ENCODE measurements at places on chromosomes 5 and 9. TPM values are rescaled to one million over a fixed set of nuclear protein-coding genes. Genes with fewer than 3 reads are reported as not detected.

Gene NMRK1
- total RNA-seq = 8.1 TPM

Gene SLC6A7
- total RNA-seq = 0.07 TPM

Gene IFNA2
- total RNA-seq = not detected

Gene ENTPD2
- 3.2 TPM for total RNA-seq

Gene PDLIM4
- 8.3 TPM for total RNA-seq

Gene NREP
- total RNA-seq = 271 TPM

Gene WDR38
- total RNA-seq = not detected

Gene SV2C
- total RNA-seq = 0.24 TPM

GRCh38 chr5:85823462-85824426, 794.0 kb upstream of the COX7C start:
- H3K4me3 ChIP-seq = no peak overlapping the region
- DNase-seq = no peak
- H3K36me3 ChIP-seq = no peaks in the 10 kb centered on the region
- no peaks in the 10 kb centered on the region for H3K4me1 ChIP-seq
- H3K27me3 ChIP-seq = no peaks in the 10 kb centered on the region

DNA sequence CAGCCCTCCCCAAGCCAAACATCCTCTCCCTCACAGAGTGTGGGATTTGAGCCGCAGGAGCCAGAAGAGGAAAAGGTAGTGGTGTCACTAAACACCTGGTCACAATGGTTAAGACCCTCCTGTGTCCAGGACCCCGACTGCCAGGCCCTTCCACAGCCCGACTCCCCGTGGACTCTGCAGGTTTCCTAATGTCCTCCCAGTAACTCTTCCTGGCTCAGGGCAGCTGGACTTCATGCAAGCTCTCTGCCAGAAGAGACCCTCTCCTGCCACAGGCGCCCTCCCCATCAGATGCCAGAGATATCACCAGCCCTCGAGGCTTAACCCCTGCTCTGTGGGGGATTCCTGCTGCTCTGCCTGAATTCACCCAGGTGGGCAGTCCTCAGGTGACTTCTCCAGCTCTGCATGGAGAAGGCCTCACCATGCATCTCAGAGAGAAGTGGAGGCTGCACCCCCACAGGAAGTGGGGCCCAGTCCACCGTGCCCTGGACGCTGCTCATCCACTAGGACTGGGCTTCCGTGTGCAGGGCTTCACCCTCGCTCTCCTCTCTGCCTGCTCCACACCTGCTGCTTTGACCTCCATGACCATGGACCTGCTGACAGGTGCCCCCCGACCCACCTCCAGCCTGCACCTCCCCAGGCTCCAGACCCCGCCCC, 111.2 kb downstream of the ADAMTS2 start:
- H3K4me3 ChIP-seq = no peak overlapping the region
- no peaks in the 10 kb centered on the region for H3K4me1 ChIP-seq
- H3K36me3 ChIP-seq = no peaks in the 10 kb centered on the region
- no peaks in the 10 kb centered on the region for H3K27me3 ChIP-seq
- H3K27ac ChIP-seq = no peak overlapping the region

DNA sequence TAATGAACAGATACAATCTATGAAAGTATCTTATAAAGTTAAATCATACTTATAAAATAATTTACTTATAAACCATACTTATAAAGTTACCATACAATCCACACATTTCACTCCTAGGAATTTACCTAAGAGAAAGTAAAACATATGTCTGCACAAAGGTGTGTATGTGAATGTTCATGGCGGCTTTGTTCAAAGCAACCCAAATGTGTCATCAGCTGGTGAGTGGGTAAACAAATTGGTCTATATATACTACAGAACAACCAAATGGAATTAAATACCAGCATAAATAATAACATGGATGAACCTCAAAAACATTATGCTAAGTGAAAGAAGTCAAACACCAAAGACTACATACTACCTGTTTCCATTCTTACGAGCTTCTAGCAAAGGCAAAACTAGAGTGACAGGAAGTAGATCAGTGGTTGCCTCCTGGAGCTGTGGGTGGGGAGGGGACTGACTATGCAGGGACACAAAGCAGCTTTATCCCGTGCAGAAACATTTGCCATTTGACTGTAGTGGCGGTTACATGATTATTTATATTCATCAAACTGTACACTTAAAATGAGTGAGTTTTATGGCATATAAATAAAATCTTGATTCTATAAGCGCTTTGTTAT, 10.6 kb downstream of the TRAF1 start:
- DNase-seq = no peak
- no peaks in the 10 kb centered on the region for H3K36me3 ChIP-seq
- no peak overlapping the region for H3K27ac ChIP-seq
- H3K4me1 ChIP-seq = peaks cover 12% of the 10 kb centered on the region
